Right lobe of liver (tissue), 6 donors: ENCODE measurements at places on chromosomes 16 and 17. TPM values are rescaled to one million over a fixed set of nuclear protein-coding genes. Genes with fewer than 3 reads are reported as not detected.

The ZNF385C gene
- total RNA-seq: not detected

The WFIKKN1 gene
- total RNA-seq: 0.61 TPM

The ITGB3 gene
- total RNA-seq: 2.2 TPM

The ACD gene
- total RNA-seq: 6.8 TPM

DNA sequence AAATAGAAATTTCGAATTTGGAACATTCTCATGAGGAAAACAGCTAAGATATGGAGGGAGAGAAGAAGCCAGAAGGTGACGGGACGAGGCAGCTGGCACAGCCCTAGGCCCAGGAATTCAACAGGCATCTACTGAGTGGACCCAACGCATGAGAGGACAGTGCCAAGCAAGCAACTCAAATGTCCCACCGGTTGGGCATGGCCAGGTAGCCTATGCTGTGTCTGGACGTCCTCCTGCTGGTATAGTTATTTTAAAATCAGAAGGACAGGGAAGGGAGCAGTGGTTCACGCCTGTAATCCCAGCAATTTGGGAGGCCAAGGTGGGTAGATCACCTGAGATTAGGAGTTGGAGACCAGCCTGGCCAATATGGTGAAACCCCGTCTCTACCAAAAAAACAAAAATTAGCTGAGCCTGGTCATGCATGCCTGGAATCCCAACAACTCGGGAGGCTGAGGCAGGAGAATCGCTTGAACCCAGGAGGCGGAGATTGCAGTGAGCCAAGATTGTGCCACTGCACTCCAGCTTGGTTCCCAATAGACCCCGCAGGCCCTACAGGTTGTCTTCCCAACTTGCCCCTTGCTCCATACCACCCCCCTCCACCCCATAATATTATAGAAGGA, 2.0 kb downstream of the GH1 start:
- no peak overlapping the region for H3K27ac ChIP-seq
- no peak overlapping the region for H3K4me3 ChIP-seq
- H3K4me1 ChIP-seq: no peaks in the 10 kb centered on the region
- H3K27me3 ChIP-seq: no peaks in the 10 kb centered on the region
